ENCODE measurements at places on chromosomes 5 and 9.
A peak's percentile ranks its signal among the peaks of the same experiment; 100 is the strongest.

- H3K27me3 ChIP-seq, result no peaks in the 10 kb centered on the region
- H3K36me3 ChIP-seq, result no peaks in the 10 kb centered on the region
- no peak overlapping the region for H3K27ac ChIP-seq
- H3K4me1 ChIP-seq, result no peaks in the 10 kb centered on the region
- no peak overlapping the region for H3K4me3 ChIP-seq
- DNase-seq, result no peak
Observed at GRCh38 chr5:65903581-65903980, 22.8 kb upstream of the ERBIN start.

DNA sequence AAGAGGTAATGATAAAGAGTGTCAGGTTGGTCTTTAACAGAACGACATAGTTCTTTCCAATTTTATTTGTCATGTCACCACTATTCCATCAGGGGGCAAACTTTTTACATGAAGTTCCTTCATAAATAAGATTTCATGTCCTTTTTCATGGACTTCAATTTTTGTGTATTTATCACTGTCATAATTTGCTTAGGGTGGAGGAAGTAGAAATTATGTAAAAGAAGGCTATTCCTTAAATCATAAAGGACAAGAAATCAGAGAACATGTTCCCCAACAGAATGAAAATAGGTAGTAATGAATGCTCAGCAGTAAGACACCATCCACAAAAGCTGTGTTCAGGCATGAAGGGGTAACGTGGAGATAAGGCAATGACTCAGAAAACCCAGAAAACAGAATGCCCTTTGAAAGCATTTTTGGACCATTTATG, 72.7 kb downstream of the ZFAND5 start:
- H3K4me1 ChIP-seq, result peaks cover 17% of the 10 kb centered on the region
- H3K4me3 ChIP-seq, result no peak overlapping the region
- H3K27ac ChIP-seq, result no peak overlapping the region
- no peaks in the 10 kb centered on the region for H3K27me3 ChIP-seq
- H3K36me3 ChIP-seq, result no peaks in the 10 kb centered on the region

DNA sequence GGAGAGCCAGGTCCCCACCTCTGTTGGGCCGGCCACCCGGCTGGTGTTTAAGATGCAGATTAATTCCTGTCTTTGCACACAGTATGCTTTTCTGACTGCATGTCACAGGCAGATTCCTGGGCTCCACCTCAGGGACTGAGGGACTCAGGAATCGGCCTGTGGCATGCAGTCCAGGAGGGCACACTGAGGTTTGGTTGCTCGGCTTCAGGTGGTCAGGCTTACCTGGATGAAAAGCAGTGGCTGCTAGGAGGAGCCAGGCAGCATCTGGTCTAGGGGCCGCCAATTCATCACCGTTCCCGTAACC, 1.1 kb downstream of the WDR5 start:
- H3K27me3 ChIP-seq, result no peaks in the 10 kb centered on the region
- H3K4me1 ChIP-seq, result peaks cover 35% of the 10 kb centered on the region
- no peak overlapping the region for H3K27ac ChIP-seq
- DNase-seq, result no peak
- peaks cover 30% of the 10 kb centered on the region for H3K36me3 ChIP-seq

- peak; percentile 23 for DNase-seq
- H3K4me1 ChIP-seq, result peaks cover 11% of the 10 kb centered on the region
Observed at GRCh38 chr9:96618209-96619123, 1.2 kb downstream of the CDC14B start.

DNA sequence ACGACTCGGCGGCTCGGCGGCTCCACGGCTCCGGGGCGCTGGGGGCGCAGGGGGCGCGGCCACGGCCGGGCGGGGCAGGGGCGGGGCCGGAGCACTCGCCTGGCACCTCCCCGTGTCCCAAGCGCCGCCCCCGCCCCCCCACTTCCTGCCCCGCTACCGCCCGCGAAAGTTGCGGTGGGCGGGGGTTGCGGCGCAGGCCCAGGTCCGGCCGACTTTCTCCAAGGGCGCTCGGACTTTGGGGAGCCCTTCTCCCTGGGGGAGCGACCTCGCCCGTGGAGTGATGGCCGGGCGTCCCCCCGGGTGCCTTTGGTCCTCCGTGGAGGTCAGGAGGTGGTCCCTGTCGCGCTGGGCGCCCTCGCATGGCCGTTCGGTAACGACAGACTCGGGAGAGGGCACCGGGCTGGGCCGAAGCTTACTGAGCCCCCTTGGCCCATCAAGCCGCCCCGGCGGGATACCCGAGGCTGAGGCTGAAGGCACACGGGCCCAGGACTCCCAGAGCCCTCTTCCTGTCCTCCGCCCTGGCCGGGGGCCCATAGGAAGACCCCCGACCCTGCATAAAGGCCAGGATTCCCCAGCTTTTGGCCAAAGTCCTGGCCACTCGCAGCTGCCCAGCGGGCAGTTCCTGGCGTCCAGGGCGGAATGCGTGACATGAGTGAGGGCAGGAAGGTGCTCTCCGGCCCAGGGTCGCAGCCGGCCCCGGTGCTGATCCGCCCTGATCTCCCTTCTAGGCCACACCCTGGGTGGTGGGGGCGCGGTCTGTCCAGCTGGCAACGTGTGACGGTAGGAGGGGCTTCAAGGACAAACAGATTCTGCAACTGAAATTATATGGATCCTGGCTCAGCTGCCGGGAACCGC, 883 bp upstream of the VAV2 start:
- peak; percentile 80 for DNase-seq
- no peaks in the 10 kb centered on the region for H3K27me3 ChIP-seq
- peak overlapping the region; percentile 76 for H3K4me3 ChIP-seq
- no peaks in the 10 kb centered on the region for H3K36me3 ChIP-seq

DNA sequence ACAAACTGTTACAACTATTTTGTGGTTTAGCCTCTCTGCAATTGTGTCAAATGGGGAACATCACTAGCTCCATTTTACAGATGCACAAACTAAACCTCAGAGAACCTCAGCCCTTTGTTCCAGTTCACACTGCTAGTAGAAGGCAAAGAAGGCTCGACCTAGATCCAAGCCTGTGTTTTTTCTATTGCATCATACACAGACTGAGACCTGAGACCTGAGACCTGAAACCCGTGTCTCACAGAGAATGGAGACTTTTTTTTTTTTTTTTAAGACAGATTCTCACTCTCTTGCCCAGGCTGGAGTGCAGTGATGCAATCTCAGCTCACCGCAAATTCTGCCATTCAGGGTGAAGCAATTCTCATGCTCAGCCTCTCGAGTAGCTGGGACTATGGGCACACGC, 120.8 kb downstream of the GALNT10 start:
- H3K36me3 ChIP-seq, result peaks cover 32% of the 10 kb centered on the region
- H3K27ac ChIP-seq, result no peak overlapping the region
- DNase-seq, result no peak
- no peaks in the 10 kb centered on the region for H3K27me3 ChIP-seq
- H3K4me3 ChIP-seq, result no peak overlapping the region

- H3K27ac ChIP-seq, result no peak overlapping the region
- peaks cover 4% of the 10 kb centered on the region for H3K27me3 ChIP-seq
- no peak overlapping the region for H3K4me3 ChIP-seq
- no peaks in the 10 kb centered on the region for H3K4me1 ChIP-seq
- no peak for DNase-seq
Observed at GRCh38 chr9:88746743-88747398, 211.9 kb downstream of the NXNL2 start.

- peaks cover 3% of the 10 kb centered on the region for H3K4me1 ChIP-seq
- DNase-seq, result no peak
- no peaks in the 10 kb centered on the region for H3K27me3 ChIP-seq
- H3K36me3 ChIP-seq, result peaks cover 47% of the 10 kb centered on the region
Observed at GRCh38 chr5:78964889-78965288, 20.2 kb downstream of the ARSB start.

DNA sequence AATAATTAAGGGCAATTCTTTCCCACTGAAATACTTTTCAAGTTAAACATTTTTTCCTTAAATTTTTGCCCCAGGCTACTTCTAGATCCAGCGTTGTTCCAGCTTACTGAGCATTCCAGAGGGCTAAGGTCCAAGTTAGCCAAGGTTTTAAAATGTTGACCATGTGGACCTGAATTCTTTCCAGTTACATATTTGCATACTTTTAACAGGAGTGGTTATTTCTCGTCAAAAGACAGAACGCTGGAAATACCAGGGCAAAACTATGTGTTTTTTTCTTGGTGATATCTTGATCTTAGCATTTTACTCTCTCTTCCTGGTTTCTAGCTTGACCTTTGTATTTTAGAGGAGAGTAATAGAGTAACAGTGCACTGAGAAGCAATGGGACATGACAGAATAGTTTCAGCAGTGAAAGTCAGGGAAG, 32.8 kb downstream of the TMC1 start:
- H3K36me3 ChIP-seq, result no peaks in the 10 kb centered on the region
- no peak overlapping the region for H3K4me3 ChIP-seq
- DNase-seq, result no peak

GRCh38 chr9:88535226-88536022, 446 bp downstream of the NXNL2 start:
- H3K4me1 ChIP-seq, result peaks cover 12% of the 10 kb centered on the region
- H3K36me3 ChIP-seq, result no peaks in the 10 kb centered on the region
- H3K4me3 ChIP-seq, result peak overlapping the region; percentile 32
- no peak for DNase-seq
- H3K27me3 ChIP-seq, result peaks cover 38% of the 10 kb centered on the region
- H3K27ac ChIP-seq, result no peak overlapping the region

DNA sequence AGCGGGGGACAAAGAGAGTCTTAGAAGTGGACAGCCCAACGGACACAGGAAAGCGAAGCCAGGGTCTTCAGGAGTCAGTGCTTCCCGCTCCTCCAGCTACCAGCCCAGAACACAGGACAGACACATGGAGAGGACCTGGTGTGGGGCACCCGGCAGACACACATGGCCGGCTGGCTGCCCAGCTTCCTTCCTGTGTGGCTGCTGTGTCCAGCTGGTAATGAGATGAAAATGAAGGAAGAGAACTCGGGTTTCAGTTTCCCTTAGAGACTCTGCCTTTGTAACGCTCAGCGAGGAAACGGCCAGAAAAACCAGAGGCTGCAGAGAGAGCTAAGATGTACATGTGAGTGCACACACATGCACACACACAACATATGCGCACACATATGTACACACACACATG, 87.5 kb downstream of the SECISBP2 start:
- H3K27me3 ChIP-seq, result no peaks in the 10 kb centered on the region
- no peak for DNase-seq
- H3K36me3 ChIP-seq, result peaks cover 38% of the 10 kb centered on the region
- H3K27ac ChIP-seq, result peak overlapping the region; percentile 88
- H3K4me1 ChIP-seq, result peaks cover 96% of the 10 kb centered on the region
- H3K4me3 ChIP-seq, result peak overlapping the region; percentile 84

DNA sequence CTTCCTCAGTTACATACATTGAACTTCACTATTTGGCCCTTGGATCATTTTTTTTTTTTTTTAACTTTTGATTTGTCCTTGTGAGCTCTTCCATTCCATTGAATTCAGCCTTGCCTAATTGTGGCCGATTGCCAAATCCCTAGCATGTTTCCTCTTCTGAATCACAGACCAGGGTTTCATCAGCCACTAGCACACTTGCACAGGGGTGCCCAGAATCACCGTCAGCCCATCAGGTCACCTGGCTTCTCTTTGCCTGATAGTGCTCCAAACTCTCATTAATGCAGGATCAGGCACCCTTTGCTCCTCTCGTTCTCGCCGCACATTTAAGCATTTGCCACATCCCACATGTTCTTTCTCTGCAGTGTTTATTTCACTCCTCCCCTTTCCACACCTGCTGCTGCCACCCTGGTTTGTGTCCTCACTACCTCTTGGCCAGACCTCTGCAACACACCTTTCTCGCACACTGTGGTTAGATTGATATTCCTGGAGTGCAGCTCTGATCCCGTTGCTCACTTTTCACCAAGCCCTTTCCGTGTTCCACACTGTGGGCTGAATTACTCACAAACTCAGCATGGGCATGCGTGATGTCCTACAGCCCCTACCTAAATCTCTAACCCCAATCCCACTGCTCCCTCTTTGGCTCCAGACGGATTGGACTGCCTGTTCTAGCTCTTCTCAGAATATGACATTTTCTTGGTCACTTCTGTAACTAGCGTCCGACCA, 9.8 kb downstream of the PIK3R1 start:
- H3K27ac ChIP-seq, result no peak overlapping the region
- peaks cover 54% of the 10 kb centered on the region for H3K36me3 ChIP-seq
- no peaks in the 10 kb centered on the region for H3K27me3 ChIP-seq
- no peak for DNase-seq
- peaks cover 60% of the 10 kb centered on the region for H3K4me1 ChIP-seq

GRCh38 chr9:125821078-125821477, 73.9 kb downstream of the PBX3 start:
- no peaks in the 10 kb centered on the region for H3K36me3 ChIP-seq
- H3K27me3 ChIP-seq, result no peaks in the 10 kb centered on the region
- peak overlapping the region; percentile 72 for H3K4me3 ChIP-seq
- DNase-seq, result no peak
- peaks cover 51% of the 10 kb centered on the region for H3K4me1 ChIP-seq
- peak overlapping the region; percentile 85 for H3K27ac ChIP-seq

DNA sequence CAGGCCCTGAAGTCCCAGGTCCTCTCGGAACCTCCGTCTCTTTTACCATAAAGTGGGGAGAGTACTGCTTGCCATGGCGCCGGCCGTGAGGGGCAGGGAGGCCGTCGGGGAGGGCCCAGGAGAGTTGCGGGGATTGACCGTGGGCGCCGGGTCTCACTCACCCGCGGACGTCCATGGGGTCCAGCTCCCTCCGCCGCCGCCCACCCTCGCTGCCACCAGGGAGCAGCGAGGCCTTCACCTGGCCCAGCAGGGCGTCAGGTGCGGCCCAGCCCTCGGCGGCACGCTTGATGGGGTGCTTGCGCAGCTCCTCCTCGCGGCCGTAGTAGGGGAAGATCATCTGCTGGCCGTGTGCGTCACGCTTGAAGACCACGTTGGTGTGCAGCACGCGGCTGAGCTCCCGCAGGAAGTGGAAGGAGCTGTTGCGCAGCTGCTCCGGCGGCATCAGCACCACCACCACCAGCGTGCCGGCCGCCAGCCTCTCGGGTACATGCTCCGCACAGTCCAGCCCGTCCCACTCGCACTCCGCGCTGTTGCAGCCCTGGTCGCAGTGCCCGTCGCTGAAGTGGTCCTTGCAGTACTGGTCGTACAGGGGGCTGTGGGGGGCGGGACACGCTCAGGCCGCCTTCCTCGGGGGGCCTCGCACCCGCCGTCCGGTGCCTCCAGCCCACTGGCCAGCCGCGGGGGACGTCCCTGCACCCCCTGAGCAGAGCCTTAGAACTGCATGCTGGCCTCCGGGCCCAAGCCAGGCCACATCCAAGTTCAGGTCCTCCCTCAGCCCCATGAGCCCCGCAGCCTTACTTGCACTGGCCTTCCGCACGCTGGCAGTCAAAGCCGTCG, 21.9 kb upstream of the SEC16A start:
- no peaks in the 10 kb centered on the region for H3K4me1 ChIP-seq
- peaks cover 64% of the 10 kb centered on the region for H3K36me3 ChIP-seq
- H3K27ac ChIP-seq, result no peak overlapping the region

GRCh38 chr9:112029921-112030444, 133.4 kb downstream of the UGCG start:
- H3K27me3 ChIP-seq, result no peaks in the 10 kb centered on the region
- H3K27ac ChIP-seq, result peak overlapping the region; percentile 91
- DNase-seq, result no peak
- peaks cover 7% of the 10 kb centered on the region for H3K36me3 ChIP-seq

GRCh38 chr5:140296289-140296688, 6.6 kb downstream of the PFDN1 start:
- no peak overlapping the region for H3K27ac ChIP-seq
- no peaks in the 10 kb centered on the region for H3K27me3 ChIP-seq
- no peak for DNase-seq
- peaks cover 30% of the 10 kb centered on the region for H3K4me1 ChIP-seq
